ENCODE measurements at places on chromosomes 16 and 17.
A peak's percentile ranks its signal among the peaks of the same experiment; 100 is the strongest.

GRCh38 chr17:80832266-80832676, 159.4 kb upstream of the CHMP6 start:
- peak; percentile 78 for DNase-seq

GRCh38 chr17:35700150-35700549, 31.3 kb upstream of the RASL10B start:
- no peak for DNase-seq

DNA sequence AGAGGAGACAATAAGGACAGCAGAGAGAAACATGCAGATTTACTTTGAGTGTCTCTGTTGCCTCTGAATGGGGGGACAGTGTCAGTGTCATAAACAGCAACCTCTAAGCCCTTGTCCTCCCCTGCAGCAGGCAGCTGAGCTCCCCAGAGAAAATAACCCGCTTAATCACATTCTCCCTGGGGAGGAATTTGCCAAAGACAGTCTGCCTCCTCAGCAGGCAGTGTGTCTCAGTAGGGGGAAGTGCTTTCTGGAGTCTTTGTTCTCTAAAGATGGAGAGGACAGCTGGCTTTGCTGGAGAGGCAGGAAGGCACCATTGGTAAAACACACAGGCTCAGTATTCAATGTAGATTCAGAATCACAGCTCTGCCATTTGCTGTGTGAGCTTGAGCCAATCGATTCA, 16.1 kb downstream of the TEKT5 start:
- peak; percentile 39 for DNase-seq

GRCh38 chr16:80341263-80341662, 199.5 kb upstream of the DYNLRB2 start:
- DNase-seq, result no peak

DNA sequence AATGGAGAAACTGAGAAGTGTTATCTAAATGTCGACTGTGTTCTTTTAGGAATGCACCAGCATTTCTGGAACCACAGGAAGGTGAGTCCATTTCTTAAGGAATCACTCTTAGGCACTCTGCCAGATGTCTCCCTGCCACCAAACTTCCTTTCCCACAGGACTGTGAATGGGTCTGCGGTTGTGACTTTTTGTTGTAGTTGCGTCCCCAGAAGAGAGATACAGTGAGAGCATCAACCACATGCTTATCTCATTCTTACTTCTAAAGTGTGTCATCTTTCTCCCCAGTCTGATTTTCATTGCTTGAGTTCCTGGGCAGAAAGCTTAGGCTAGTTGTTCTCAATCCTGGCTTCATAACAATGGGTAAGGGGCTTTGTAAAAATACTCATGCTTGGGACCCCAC, 13.4 kb downstream of the ITPRIPL2 start:
- no peak for DNase-seq

DNA sequence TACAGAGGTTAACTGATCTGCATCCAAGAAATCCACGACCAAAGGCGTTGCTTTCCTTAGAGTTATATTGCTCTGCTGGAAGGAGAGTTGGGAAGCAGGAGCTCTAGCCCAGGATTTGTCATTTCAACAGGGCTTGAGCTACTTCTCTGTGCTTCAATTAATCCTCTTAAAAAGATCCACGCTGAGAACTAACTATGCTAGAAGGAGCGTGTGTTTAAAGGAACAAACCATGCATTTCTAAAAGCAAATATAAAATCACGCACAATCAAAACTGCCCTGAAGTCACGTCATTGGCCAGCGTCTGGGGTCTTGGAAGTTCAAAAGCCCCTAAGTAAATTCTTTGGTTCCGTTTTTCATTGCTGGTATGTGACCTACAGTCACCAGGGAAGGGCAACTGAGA, 1.1 kb downstream of the ARL6IP1 start:
- DNase-seq, result peak; percentile 54

GRCh38 chr17:31530391-31530985, 139.0 kb downstream of the RAB11FIP4 start:
- no peak for DNase-seq

GRCh38 chr16:31286421-31287032, 26.8 kb downstream of the ITGAM start:
- DNase-seq, result no peak

DNA sequence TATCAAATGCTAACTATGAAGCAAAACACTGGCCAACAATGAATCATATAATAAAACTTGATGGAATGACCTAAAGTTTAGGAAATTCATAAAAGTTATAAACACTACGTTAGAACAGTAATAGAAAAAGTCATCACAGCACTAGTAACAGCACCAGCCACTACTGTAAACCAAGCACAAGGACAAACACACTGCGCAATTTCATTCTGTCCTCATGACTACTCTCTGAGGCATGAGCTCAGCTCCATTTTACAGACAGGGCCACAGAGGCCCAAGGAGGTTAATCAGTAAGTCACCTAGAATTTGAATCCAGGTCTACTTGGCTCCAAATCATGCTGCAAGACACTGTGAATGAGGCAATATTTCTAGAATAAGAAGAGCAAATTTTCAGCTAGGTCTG, 13.4 kb downstream of the EMC8 start:
- no peak for DNase-seq

GRCh38 chr17:49239963-49240362, 9.4 kb upstream of the PHOSPHO1 start:
- no peak for DNase-seq

DNA sequence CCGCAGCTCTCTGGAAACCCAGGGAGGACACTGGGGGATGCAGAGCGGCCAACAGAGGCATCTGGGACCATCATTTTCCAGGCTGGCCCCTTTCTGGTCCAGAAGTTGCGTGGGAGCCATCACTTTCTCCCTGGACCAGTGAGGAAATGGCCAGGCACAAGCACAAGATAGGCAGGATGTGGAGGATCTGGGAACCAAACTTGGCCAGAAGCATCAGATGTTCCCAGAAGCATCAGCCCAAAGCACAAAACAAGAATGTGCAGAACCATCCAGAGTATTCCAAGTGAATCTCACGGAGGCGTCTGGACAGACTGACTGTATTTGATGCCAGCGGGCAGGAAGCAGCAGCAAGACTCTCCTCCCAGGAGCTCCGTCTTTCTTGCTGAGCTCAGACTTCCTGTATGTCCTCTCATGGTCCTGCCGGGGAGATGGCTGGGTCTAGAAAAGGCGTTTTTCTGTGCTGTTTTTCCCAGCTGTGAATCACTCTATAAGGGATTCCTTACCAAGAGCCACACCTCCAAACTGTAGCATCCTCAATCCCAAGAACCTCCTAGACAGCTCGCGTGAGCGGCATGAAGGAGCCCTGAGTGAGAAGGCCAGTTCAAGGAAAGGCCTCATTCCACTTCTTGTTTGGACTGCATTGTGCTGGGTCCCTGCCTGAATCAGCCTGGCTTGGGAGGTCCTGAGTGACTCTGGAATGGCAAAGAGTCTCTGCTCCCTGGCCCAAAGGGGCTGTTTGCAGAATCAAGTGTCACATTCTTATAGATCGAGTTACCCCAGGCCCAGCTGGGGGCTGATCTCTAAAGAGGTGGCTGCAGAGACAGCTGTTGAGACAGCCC, 49.5 kb upstream of the MTSS2 start:
- no peak for DNase-seq

GRCh38 chr16:85004587-85005205, 6.6 kb downstream of the ZDHHC7 start:
- DNase-seq, result peak; percentile 43

DNA sequence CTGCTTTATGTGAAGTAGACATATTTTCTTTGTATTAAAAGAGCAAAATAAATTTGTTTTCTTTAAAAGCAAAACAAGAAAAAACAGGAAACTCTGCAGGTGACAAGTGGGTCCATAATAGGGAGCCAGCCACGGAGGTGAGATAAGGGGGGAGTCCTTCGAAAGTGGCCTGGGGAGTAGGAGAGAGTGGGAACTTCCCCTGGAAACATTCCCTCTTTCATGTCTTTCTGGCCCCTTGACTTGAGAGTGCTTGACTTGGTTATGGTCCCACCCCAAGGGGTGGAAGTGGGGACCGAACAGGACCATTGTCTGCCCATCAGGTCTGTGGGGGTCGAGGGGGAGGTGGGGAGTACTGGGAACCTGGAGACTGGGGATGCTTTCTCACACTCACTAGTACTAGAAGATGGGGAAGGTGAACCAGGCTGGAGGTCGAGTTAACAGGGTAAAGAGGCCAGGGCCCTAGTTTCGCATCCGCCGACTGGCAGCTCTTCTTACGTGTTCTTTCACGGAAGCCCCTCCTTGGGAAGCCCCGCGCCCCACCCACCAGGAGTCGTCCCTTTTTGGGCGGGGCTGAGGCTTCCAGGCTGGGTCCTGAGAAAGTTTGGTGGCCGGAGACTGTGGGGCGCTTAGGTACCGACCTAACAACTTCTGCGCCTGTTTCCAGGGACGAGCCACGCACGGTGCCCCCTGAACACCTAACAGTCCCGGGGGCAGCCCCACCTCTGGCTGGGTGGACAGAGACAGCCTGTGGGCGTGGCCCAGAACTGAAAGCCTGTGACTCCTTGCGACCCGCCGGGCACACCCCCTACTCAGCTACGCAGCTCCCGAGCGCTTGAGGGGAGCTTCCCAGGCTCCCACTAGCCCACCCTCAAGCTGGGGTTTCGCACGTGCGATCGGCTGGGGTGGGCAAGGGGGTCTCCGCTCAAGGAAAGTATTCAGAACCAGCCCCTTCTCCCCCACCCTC, 790 bp downstream of the TRADD start:
- DNase-seq, result peak; percentile 44

GRCh38 chr16:85401917-85402766, 211.0 kb upstream of the GSE1 start:
- DNase-seq, result no peak

- DNase-seq, result no peak
These were observed 375.9 kb downstream of the CDH13 start for GRCh38 chr16:83002351-83003334.

DNA sequence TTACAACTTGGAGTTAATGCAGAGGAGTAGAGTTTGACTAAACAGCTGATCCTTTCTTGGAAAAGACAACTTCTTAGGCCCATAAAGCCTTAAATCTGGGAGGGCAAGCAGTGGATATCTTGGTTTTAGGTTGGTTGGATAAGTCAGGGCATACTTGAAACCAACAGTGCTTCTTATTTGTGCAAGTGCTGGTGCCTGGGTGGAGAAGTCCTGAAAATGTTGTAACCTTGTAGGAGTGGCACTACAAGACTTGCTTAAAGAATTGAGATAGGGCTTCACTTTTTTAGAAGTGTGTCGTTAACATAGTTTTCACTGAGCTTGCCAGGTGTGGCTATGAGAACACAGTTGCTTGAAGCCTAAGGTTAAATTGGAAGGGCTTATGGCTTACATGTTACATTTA, 6.2 kb downstream of the MSI2 start:
- DNase-seq, result no peak

GRCh38 chr17:81090361-81091136, 55.6 kb downstream of the BAIAP2 start:
- no peak for DNase-seq

- peak; percentile 29 for DNase-seq
These were observed 14.7 kb downstream of the TMEM11 start for GRCh38 chr17:21199311-21199710.

Data from eye (tissue), 1 donor.